Activated CD4-positive, alpha-beta memory T cell treated with anti-CD3 and anti-CD28 coated beads, Interleukin-2, amount 10 ng/mL, durations not matched to agents 7 days and 5 days (primary cell): ENCODE measurements at places on chromosomes 13 and 19.

GRCh38 chr19:41688098-41688497 lies at the start of gene CEACAM7:
CEACAM7 (minus strand) TSS chr19:41688270; CDS start chr19:41688165, 105 bp downstream.
- no peak for DNase-seq

- no peak for DNase-seq
Measured at GRCh38 chr19:40836754-40837429, 13.4 kb downstream of the CYP2A6 start.

DNA sequence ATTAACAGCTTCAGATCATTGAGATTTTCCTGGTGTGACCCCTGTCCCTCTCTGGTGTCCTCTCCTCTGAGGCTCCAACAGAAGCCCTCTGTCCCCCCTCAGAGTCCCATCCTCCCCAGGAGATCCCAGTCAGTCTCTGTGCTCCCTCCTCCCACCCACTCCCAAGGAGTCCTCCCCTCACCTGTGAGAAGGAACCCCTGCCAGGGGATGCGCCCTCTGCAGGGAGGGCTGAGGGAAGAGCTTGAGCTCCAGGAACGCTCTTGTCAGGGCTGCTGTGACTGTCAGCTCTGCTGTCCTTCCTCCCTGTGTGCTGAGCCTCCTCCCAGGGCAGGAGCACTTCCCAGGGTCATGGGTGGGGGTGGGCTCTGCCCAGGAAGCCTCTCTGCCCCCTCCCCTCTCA lies 33.2 kb downstream of the CEACAM8 start:
- no peak for DNase-seq

GRCh38 chr19:35822579-35822978 lies 9.9 kb upstream of the PRODH2 start:
- no peak for DNase-seq

- DNase-seq: no peak
Measured at GRCh38 chr19:38351865-38352395, 16.3 kb downstream of the CATSPERG start.

DNA sequence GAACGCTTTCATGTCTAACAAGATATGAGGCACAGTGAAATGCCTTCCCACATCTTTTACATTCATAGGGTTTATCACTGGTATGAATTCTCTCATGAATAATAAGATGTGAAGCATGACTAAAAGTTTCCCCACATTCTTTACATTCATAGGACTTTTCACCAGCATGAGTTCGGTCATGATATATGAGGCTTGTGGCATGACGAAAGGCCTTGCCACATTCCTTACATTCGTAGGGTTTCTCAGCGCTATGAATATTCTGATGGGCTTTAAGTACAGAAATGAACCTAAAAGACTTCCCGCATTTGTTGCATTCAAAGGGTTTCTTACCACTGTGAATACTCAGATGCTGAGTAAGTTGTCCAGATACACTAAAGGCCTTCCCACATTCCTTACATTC lies 21.3 kb downstream of the ZNF607 start:
- no peak for DNase-seq

DNA sequence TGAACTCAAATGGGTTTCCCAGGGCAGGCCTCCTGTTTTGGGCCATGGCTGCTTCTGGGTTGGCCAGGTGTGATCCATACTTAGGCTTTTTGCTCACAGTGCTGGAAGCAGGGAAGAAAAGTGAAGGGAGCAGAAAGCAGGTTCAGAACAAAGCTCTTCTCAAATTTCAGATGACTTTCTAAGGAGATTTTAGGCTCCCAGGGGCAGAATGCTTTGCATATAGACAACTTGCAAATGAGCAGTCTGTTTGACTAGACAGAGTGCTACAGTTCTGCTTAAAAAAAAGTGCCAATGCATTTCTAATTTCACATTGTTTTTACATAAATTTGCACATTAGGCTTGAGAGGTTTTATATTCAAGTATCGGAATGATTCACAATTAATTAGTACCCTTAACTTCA lies 2.6 kb upstream of the SLC10A2 start:
- no peak for DNase-seq

- no peak for DNase-seq
Measured at GRCh38 chr19:40257096-40257517, 28.0 kb downstream of the AKT2 start.

- DNase-seq: no peak
Measured at GRCh38 chr13:29713839-29714238, 118.4 kb upstream of the SLC7A1 start.

GRCh38 chr13:106683179-106683578 lies 115.2 kb upstream of the ARGLU1 start:
- no peak for DNase-seq

GRCh38 chr19:51333836-51334460 lies 8.0 kb downstream of the VSIG10L start:
- DNase-seq: no peak

- no peak for DNase-seq
Measured at GRCh38 chr13:32881777-32882145, 134.5 kb upstream of the KL start.

DNA sequence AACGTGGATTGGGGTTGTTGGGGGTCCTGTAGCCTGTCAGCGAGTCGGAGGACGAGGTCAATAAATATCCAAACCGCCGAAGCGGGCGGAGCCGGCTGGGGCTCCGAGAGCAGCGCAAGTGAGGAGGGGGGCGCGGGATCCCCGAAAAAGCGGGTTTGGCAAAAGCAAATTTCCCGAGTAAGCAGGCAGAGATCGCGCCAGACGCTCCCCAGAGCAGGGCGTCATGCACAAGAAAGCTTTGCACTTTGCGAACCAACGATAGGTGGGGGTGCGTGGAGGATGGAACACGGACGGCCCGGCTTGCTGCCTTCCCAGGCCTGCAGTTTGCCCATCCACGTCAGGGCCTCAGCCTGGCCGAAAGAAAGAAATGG lies 754 bp upstream of the SIX5 start:
- DNase-seq: no peak

- DNase-seq: no peak
Measured at GRCh38 chr19:17243211-17243829, 2.4 kb downstream of the NR2F6 start.

DNA sequence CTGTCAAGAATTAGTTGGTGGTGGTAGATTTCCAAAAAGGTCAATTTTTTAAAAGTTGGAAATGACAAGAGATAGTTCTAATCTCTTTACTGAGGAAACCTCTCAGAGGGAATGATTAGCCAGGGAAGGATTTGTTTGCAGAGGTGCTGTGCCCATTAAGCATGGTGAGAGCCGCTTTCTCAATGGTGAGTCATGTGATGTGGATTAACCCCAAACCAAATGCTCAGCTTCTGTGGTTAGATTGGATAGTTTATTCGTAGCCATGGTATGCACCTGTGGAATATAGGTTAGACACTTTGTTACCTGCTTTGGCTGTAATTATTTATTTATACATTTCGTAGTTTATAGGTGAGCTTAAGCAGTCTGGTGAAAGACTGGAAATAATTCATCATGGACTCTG lies 7.1 kb downstream of the HNRNPM start:
- DNase-seq: no peak

DNA sequence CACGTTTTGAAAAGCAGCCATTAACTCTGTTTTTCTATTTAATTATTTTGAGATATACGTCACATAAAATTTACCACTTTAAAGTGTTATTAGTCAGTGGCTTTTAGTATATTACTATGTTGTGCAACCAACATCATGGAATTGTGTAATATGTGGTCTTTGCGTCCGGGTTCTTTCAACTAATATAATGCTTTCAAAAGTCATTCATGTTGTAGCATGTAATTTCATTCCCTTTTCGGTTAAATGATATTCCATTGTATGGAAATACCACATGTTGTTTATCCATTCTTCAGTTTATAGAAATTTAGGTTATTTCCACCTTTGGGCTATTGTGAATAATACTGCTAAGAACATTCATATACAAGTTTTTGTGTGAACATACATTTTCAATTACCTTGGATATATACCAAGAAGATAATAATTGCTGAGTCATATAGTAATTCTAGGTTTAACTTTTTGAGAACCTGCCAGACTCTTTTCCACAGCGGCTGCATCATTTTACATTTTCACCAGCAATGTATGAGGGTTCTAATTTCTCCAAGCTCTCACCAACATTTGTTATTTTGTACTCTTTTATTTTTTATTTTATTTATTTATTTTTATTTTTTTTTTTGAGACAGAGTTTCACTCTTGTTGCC lies 28.1 kb upstream of the CLDN10 start:
- no peak for DNase-seq

DNA sequence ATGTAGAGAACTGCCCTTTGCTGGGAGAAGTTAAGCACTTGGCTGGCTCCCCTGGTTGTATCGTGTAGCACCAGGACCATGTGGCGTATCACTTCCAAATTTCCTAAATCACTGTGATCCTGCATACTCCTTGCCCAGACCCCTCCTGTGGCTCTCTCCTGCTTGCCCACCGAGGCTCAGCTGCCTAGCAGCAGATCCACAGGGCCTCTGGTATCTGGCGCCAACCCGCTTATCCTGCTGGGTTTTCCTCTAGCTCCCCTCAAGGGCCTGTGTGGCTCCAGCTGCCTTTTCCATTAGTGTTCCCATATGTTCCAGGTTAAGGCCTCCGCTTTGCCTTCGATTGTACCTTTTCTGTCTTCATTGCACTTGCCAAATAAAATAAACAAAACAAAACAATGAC lies 16.5 kb downstream of the LRCH1 start:
- no peak for DNase-seq

- no peak for DNase-seq
Measured at GRCh38 chr13:64551755-64552154, 2678.4 kb downstream of the PCDH9 start.

DNA sequence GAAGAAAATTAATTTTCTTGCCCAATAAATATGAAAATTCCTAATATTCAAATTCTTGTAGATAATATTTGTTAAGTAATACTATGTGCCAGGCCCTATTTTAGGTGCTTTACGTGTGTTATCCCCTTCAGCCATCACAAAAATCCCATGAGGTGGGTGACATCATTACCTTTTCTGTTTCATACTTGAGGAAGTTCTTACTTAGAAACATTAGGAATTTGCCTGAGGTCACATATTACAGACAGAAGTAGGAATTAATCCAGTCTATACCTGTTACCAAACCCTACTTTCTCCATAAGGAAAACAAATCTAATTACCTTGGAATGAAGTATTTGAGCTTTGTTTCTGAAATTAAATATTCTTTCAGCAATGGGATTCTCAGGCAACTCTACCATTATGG lies 336.1 kb downstream of the GPC6 start:
- DNase-seq: no peak

GRCh38 chr19:49474542-49474924 lies 518 bp downstream of the FLT3LG start:
- DNase-seq: no peak

- no peak for DNase-seq
Measured at GRCh38 chr13:41563984-41564365, 106.6 kb downstream of the RGCC start.

DNA sequence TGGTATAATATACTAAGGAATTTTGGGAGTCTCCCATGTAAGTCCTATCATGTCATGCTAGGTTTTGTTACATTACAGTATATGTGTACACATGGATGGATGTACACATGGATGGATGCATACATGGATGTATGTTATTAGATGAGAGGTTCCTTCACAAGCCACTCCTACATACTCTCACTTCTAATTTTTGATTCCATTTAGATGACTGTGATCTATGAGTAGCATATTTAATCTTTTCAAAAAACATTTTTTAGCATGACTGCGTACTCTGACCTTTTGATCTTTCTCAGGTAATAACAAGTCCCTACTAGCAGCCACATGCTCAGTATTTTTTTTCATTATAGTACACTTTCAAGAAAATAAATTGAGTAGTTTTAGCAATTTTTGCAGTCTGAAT lies 441.8 kb downstream of the SLITRK1 start:
- DNase-seq: no peak

DNA sequence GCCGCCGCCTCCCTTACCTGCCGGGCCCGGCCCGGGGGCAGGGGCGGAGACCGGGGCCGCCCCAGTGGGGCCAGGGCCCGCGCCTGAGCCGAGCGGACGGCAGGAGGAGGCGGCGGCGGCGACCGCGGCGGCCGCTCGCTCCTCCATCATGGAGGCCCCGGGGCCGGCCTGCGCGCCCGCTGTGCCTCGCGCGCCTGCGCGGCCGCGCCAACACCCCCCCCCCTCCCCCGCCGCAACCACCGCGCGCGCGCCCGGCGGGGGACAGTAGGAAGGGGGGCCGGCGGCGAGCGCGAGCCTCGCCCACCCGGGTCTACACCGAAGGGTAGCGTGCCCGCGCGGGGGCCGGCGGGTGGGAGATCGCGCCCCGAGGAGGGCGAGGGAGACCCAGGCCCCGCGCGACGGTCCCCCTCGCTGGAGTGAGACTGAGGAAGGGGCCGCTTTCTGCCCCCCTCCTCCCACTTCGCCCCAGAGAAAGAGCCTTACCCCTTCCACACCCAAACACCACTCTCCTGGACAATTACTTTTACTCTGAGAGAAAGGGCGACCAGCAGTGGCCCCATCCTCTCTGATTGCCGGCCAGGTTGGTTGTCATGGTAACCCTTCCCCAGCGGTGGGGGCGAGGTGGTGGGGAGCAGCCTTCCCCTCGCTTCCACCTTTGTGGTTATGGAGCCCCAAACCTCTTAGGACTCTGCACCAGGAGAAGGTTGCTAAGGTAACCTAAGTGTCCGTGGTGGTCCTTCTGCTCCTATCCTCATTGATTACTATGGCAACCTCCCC lies at the start of gene STRN4:
STRN4 (minus strand) TSS at position 170 of the 777 bp plus-strand sequence; CDS start at position 150, 20 bp downstream.
- DNase-seq: peak; percentile 65

DNA sequence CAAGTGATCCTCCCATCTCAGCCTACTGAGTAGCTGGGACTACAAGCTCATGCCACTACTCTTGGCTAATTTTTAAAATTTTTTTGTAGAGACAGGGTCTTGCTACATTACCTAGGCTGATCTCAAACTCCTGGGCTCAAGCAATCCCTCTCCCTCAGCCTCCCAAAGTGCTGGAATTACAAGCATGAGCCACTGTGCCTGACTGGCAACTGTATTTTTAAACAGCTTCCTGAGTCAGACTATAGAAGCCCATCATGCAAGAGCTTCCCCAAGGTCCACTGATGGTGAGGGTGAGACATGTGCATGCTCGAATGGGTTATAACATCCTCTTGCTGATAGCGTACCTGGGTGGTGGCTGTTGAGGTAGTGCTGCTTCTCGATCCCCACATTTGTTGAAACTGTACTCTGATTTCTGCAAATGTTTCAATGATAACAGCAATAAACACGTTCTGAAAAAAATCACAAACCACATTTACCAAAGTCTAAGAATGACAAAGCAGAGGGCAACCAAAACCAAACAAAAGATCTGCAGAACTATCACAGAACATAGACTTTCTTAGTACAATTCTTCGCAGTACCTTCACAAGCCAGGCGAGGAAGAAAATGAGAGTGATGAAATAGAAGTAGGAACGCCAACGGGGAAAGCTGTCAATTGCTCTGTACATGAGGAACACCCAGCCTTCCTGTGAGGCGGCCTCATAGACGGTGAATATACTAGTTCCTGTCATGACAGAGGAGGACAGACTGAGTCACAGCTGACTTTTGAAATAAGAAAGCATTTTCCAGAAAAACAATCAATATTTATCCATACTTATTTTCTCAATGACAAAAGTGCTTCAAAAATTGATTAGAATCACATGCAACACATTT lies 124.4 kb downstream of the NALCN start:
- no peak for DNase-seq

- DNase-seq: no peak
Measured at GRCh38 chr13:35356572-35356971, 119.9 kb downstream of the MAB21L1 start.

- no peak for DNase-seq
Measured at GRCh38 chr19:670609-671075, 5.5 kb upstream of the FSTL3 start.
